Hematopoietic multipotent progenitor cell treated with erythropoietin and hydrocortisone succinate and interleukin-3 and kit ligand, for 4 days (in vitro differentiated cells): ENCODE measurements at places on chromosomes 11 and 22.

GRCh38 chr11:88827018-88827676 is 238.6 kb downstream of the GRM5 start:
- DNase-seq, result no peak

- DNase-seq, result no peak
Observed at GRCh38 chr11:100011697-100012096, 675.4 kb upstream of the ARHGAP42 start.

DNA sequence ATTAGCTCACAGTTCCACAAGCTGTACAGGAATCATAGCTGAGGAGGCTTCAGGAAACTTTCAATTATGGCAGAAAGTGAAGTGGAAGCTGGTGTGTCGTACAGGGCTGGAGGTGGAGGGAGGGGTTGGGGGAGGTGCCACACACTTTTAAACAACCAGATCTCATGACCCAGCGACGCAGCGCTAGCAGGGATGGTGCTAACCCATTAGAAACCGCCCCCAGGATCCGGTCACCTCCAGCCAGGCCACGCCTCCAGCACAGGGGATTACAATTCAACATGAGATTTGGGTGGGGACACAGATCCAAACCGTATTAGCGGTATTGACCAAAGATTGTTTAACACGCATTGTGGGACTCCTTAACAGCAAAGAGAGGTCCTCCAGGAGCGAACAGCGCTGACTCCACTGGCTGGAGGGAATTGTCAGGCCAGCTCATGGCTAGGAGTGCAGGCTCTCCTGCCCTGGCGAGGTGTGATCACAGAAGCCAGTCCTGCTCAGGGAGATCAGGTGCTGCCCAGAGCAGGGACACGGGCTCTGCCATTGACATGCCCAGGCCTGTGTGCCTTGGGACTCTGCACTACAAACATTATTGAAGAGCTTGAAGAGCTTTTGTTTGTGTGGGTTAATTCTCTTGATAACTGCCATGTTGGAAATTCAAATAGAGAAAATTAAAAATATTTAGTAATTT is 215.3 kb downstream of the TBC1D22A start:
- no peak for DNase-seq

GRCh38 chr11:70424765-70425344 is 26.5 kb downstream of the CTTN start:
- no peak for DNase-seq

GRCh38 chr11:23959462-23959861 is 537.4 kb upstream of the LUZP2 start:
- no peak for DNase-seq

DNA sequence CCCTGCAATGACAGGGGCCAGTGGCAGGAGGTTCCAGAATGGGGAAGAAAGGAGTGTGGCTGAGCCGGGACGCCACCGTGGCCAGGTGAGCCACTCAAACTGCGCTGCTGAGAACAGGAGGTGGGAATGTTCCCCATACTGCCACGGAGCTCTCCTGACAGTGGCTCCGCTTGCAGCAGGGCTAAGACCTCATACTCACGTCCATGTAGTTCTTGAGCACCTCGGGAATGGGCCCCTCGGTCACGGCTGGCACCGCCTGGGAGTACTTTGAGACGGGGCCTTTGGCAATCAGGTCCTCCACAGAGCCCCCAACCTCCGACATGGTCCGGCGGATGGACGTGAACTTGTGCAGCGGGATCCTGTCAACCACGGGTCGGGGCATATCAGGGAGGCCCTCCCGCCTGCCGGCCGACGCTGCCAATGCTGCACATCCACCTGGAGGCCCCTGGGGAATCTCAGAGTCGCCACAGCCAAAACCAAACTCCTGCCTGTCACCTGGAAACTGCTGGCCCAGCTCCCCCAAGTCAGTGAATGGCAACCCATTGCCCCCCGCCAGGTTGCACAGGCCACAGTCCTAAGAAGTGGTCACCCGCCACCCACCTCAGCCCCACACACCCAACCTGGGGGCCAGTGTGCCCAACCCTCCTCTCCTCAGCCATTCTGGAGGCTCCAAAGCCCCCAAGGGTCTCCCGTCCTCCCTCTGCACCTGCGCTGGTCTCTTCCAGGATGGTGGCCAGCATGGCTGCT is 2.4 kb downstream of the CTSD start:
- DNase-seq, result no peak

GRCh38 chr22:49208768-49209252 is 618.9 kb downstream of the BRD1 start:
- DNase-seq, result peak; percentile 37
